ENCODE measurements at places on chromosomes 6 and 20. TPM values are rescaled to one million over a fixed set of nuclear protein-coding genes. Genes with fewer than 3 reads are reported as not detected.

GPX5 gene
- total RNA-seq: not detected

CHRNA4 gene
- not detected for total RNA-seq

SAMD3 gene
- not detected for total RNA-seq

SOX18 gene
- not detected for total RNA-seq

BPIFB4 gene
- total RNA-seq: not detected

DNA sequence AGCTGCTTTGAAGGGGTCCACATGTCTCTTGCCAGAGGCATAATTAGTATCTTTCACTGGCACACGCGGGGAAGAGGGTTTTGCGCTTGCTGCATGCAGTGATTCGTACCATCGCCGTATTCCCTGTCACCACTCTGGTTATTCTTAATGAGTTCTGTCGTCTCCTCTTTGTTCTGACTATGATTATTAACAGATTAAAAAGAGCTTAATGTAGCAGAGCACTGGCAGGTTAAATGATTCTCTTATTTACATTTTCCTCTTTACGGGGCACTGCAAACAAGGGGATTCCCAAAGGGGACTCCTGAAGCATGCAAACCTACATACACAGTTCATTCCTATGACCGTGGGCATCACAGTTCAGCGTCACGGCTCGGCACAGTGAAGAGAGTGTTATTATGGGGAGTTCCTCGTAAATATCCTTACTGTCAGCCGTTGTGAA lies 204.8 kb downstream of the DTNBP1 start:
- H3K27ac ChIP-seq: peak overlapping the region; percentile 24
- no peaks in the 10 kb centered on the region for H3K27me3 ChIP-seq
- H3K4me3 ChIP-seq: peak overlapping the region; percentile 49
- DNase-seq: no peak
- H3K4me1 ChIP-seq: peaks cover 62% of the 10 kb centered on the region

- no peak for DNase-seq
- H3K27me3 ChIP-seq: no peaks in the 10 kb centered on the region
- H3K36me3 ChIP-seq: peaks cover 54% of the 10 kb centered on the region
- H3K4me1 ChIP-seq: no peaks in the 10 kb centered on the region
- no peak overlapping the region for H3K4me3 ChIP-seq
Measured at GRCh38 chr20:10562899-10563298, 110.9 kb downstream of the JAG1 start.

DNA sequence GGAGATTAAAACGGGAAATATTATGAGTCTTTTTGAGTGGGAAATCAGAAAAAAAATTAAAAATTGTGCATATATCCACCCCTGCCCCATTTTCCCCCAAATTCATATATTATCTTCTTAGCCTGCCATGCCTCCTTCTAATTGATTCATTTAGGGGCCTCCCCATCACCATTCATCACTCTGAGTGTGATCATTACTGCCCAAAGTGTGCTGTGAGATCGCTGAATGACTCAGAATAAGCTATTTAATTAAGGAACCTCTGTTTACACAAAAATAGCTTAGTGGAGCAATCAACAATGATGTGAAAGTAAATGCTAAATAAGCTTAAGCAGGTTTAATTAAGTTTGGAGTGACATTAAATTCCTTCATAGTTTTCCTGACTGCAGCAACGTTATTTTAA lies 645.5 kb downstream of the GRIK2 start:
- DNase-seq: no peak
- no peaks in the 10 kb centered on the region for H3K4me1 ChIP-seq
- H3K36me3 ChIP-seq: no peaks in the 10 kb centered on the region
- H3K27ac ChIP-seq: no peak overlapping the region
- H3K27me3 ChIP-seq: no peaks in the 10 kb centered on the region

DNA sequence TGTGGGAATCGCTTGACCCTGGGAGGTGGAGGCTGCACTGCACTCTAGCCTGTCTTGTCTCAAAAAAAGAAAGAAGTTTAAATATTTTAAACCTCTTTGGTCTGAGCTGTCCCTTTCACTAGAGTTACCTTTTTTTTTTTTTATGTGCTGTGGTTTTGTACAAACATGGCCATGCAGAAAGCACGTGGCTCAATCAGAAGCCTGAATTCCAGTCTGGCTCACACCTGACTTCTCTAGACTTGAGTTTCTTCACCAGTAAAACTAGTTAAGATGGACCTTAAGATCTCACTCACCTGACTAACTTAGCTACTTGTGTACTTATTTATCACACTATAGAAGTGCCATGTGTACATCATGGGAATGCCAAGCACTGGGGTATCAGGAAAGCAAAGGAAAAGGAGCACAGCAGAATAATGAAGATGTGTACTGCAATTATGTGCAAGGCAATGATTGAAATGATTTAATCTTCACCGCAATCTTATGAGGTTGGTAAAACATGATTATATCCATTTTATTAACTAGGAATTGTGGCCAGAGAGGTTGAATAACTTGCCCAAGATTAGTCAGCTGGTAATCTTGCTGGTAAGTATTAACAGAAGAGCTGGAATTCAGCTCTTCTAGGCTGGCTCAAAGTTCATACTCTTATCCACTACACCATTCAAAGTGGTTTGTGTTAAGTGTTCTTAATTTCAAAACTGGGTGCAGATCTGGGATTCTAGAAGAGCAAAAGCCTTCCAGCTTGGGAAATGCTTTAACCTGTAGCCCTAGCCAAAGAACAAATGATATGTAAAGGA lies 10.7 kb downstream of the HMGN3 start:
- H3K4me3 ChIP-seq: no peak overlapping the region
- H3K27me3 ChIP-seq: no peaks in the 10 kb centered on the region
- H3K36me3 ChIP-seq: peaks cover 9% of the 10 kb centered on the region
- H3K27ac ChIP-seq: no peak overlapping the region
- no peaks in the 10 kb centered on the region for H3K4me1 ChIP-seq

DNA sequence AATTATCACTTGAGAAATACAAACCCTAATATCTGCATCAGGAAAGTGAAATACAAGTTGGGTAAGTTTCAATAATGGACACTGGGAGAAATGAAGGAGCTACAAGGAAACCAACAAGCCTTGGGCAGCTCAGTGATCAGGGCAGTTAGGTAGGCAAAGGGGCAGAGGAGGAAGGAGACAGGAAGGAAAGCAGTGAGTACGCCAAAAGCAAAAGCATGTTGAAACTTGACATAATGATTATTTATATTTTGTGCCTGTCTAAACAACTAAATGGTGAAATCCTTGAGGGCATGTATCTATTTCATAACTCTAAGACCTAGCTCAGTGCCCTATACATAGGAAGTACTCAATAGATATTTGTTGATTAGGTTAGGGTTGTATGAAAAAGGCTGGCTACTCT lies 23.3 kb downstream of the PXT1 start:
- no peak for DNase-seq
- H3K4me3 ChIP-seq: no peak overlapping the region
- peaks cover 16% of the 10 kb centered on the region for H3K4me1 ChIP-seq
- no peaks in the 10 kb centered on the region for H3K27me3 ChIP-seq
- H3K27ac ChIP-seq: no peak overlapping the region
- peaks cover 3% of the 10 kb centered on the region for H3K36me3 ChIP-seq

GRCh38 chr6:106005013-106005412 lies 81.1 kb upstream of the PRDM1 start:
- H3K27me3 ChIP-seq: peaks cover 21% of the 10 kb centered on the region
- H3K4me1 ChIP-seq: no peaks in the 10 kb centered on the region
- no peak overlapping the region for H3K27ac ChIP-seq

DNA sequence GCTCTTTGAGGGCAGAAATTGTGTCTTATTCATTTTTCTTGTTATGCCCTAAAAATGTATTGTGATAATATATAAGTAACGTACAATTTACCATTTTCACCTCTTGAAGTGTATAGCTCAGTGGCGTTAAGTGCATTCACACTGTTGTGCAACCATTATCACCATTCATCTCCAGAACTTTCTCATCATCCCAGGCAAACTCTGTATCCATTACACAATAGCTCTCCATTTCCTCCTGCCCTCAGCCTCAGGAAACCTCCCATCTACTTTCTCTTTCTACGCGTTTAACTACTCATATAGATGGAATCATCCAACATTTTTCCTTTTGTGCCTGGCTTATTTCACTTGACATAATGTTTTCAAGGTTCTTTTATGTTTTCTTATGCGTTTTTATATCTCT lies 184.6 kb downstream of the ESR1 start:
- no peak overlapping the region for H3K4me3 ChIP-seq
- H3K27ac ChIP-seq: no peak overlapping the region
- no peak for DNase-seq

DNA sequence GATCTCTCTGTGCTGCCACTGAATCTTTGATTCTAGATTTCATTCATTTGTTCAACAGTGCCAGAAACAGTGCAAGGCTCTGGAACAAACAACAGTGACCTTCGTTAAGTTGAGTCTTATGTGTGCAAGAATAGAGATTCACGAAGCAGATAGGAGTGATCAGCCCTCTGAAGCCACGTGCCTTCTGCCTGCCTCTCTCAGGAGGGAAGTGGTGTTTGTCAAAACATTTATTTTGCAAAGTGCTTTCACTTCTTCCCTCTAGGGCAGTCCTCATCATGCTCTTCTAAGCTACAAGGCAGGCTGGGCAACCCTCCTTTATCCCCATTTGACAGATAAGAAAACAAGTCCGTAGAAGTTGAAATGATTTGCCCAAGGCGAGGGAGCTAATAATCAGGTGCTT lies 204.3 kb downstream of the TFAP2C start:
- no peak overlapping the region for H3K4me3 ChIP-seq
- H3K27ac ChIP-seq: no peak overlapping the region
- no peaks in the 10 kb centered on the region for H3K4me1 ChIP-seq
- no peaks in the 10 kb centered on the region for H3K36me3 ChIP-seq

CST7 gene
- total RNA-seq: 0.86 TPM

GRCh38 chr6:31559606-31559957 lies 12.2 kb downstream of the NFKBIL1 start:
- H3K27me3 ChIP-seq: no peaks in the 10 kb centered on the region
- H3K4me1 ChIP-seq: peaks cover 89% of the 10 kb centered on the region
- peak overlapping the region; percentile 83 for H3K4me3 ChIP-seq
- H3K27ac ChIP-seq: peak overlapping the region; percentile 94
- no peak for DNase-seq

DNA sequence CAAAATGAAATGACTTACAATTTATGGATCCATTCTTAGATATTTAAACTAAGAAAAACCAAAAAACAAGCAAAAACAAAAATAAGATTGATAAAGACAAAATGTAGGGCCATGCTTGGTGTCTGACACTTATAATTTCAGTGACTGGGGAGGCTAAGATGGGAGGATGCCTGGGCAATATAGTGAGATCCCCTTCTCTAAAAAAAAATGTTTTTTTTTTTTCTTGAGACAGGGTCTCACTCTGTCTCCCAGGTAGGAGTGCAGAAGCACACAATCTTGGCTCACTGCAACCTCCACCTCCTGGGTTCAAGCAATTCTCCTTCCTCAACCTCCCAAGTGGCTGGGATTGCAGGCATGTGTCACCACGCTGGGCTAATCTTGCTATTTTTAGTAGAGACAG lies 92.4 kb downstream of the HFE start:
- H3K36me3 ChIP-seq: no peaks in the 10 kb centered on the region
- no peak overlapping the region for H3K4me3 ChIP-seq
- no peak for DNase-seq
- peaks cover 27% of the 10 kb centered on the region for H3K4me1 ChIP-seq
- H3K27ac ChIP-seq: no peak overlapping the region

- no peaks in the 10 kb centered on the region for H3K27me3 ChIP-seq
- H3K27ac ChIP-seq: no peak overlapping the region
- no peak overlapping the region for H3K4me3 ChIP-seq
- DNase-seq: no peak
- no peaks in the 10 kb centered on the region for H3K36me3 ChIP-seq
- no peaks in the 10 kb centered on the region for H3K4me1 ChIP-seq
Measured at GRCh38 chr6:89509777-89510281, 76.9 kb downstream of the ANKRD6 start.

SYNDIG1 gene
- total RNA-seq: not detected

- no peak overlapping the region for H3K4me3 ChIP-seq
- no peaks in the 10 kb centered on the region for H3K27me3 ChIP-seq
Measured at GRCh38 chr20:5996765-5997164, 46.3 kb downstream of the MCM8 start.

GRCh38 chr20:23049201-23050075 lies at the start of gene THBD:
THBD (minus strand) TSS chr20:23049672; CDS start chr20:23049504, 168 bp downstream.
- H3K27me3 ChIP-seq: peaks cover 43% of the 10 kb centered on the region
- peaks cover 2% of the 10 kb centered on the region for H3K4me1 ChIP-seq
- H3K27ac ChIP-seq: no peak within 1 kb of the TSS
- H3K4me3 ChIP-seq: no peak within 1 kb of the TSS

DNA sequence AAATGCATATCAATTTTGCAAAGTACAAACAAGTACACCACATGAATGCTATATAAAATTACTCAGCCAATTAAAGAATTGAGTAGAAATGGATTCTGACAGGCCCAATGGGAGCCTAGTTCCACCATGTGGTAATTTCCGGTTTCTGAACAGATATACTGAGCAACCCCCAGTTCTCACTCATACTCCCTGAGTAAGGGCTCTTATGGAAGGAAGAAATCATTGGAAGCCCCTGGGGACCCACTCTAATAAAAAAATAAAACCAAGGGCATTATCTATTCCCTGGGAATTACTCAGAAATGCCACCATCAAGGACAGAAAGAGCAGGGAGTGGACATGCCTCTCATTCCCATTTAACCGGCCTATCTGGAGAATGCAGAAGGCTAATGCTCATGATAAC lies 34.6 kb downstream of the STX7 start:
- H3K27me3 ChIP-seq: no peaks in the 10 kb centered on the region
- H3K4me3 ChIP-seq: no peak overlapping the region
- no peak for DNase-seq
- peaks cover 71% of the 10 kb centered on the region for H3K4me1 ChIP-seq
- H3K36me3 ChIP-seq: peaks cover 49% of the 10 kb centered on the region
- peak overlapping the region; percentile 70 for H3K27ac ChIP-seq

C6orf58 gene
- total RNA-seq: not detected

NOTCH4 gene
- 4.0 TPM for total RNA-seq

- peaks cover 2% of the 10 kb centered on the region for H3K27me3 ChIP-seq
- DNase-seq: no peak
- H3K36me3 ChIP-seq: no peaks in the 10 kb centered on the region
- no peak overlapping the region for H3K4me3 ChIP-seq
- H3K27ac ChIP-seq: no peak overlapping the region
Measured at GRCh38 chr6:147651249-147652063, 143.0 kb downstream of the SAMD5 start.

SLPI gene
- not detected for total RNA-seq

ENPP5 gene
- total RNA-seq: 0.44 TPM

- no peak for DNase-seq
- H3K36me3 ChIP-seq: no peaks in the 10 kb centered on the region
- no peaks in the 10 kb centered on the region for H3K4me1 ChIP-seq
- no peak overlapping the region for H3K4me3 ChIP-seq
- H3K27ac ChIP-seq: no peak overlapping the region
- H3K27me3 ChIP-seq: peaks cover 18% of the 10 kb centered on the region
Measured at GRCh38 chr6:148328876-148329555, 13.6 kb upstream of the SASH1 start.

DNA sequence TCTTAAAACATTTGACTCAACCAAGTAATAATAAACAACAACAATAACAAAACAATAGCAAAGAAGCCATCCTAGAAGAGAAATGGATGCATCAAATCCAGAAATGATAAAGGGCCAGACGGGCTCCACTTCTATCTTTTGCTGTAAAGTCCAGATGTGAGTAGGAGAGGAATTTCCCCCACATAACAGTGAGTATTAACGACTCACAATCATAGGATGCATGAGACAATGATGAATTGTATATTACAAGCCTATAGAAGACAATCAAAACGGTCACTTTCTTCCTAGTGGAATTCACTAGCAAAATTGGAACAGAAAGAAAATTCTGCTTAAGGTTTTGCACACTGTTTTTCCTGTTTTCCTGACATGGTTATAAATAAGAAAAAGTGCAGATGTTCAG lies 97.0 kb upstream of the PREP start:
- no peak overlapping the region for H3K27ac ChIP-seq
- H3K4me3 ChIP-seq: no peak overlapping the region
- no peaks in the 10 kb centered on the region for H3K36me3 ChIP-seq
- DNase-seq: no peak
- no peaks in the 10 kb centered on the region for H3K4me1 ChIP-seq
- peaks cover 4% of the 10 kb centered on the region for H3K27me3 ChIP-seq
